ENCODE measurements at places on chromosomes 5 and 9. TPM values are rescaled to one million over a fixed set of nuclear protein-coding genes. Genes with fewer than 3 reads are reported as not detected.

The PLPP7 gene
- 1.1 TPM for polyA plus RNA-seq

- DNase-seq: no peak
These were observed 9.5 kb downstream of the FCN2 start for GRCh38 chr9:134890155-134890495.

The RGS3 gene
- 33.0 TPM for polyA plus RNA-seq

- DNase-seq: no peak
These were observed 99.4 kb downstream of the VCAN start for GRCh38 chr5:83570916-83571315.

- DNase-seq: no peak
These were observed 3.3 kb downstream of the PPIC start for GRCh38 chr5:123033157-123033671.

The CTNND2 gene
- 2.8 TPM for polyA plus RNA-seq

The CMYA5 gene
- 2.3 TPM for polyA plus RNA-seq

DNA sequence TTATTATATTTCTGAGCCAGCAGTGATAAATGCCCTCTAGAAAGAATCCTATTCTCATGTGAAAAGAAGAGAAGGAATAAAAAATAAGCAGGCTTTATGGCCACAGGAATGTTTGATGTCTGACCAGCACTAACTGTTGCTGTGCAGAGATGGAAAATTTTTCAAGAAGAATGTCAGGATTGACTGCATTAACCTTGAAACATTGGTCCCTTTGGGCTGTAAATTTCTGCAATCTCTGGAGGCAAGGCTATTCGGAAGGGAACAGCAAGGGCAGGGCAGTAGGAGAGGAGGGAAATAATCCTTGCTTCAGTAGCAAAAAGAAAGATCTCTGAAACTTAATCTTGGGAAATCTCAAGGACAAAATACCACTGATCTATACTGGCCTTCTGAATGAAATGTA is 415.2 kb downstream of the DNAH5 start:
- DNase-seq: no peak

DNA sequence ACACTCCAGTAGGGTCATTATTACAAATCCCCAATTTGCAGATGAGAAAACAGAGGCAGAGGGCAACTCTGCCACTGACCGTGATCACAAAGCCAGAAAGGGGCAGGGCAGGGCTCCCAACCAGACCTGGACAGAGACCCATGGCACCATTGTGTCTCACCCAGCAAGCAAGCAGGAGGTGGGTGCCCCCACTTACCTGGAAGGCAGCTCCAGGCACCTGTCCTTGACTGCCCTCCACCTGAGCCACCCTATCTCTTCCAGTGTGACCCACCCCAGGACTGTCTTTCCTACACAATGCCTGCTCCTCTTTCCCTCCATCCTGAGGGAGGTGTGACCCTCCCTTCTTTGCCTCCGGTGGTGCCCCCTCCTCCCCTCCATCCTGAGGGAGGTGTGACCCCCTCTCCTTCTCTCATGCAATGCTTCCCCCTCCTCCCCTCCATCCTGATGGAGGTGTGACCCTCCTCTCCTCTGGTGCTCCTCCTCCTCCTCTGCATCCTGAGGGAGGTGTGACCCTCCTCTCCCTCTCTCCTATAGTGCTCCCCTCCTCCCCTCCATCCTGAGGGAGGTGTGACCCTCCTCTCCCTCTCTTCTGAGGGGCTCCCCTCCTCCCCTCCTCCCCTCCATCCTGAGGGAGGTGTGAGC is 198.0 kb downstream of the MED10 start:
- no peak for DNase-seq

DNA sequence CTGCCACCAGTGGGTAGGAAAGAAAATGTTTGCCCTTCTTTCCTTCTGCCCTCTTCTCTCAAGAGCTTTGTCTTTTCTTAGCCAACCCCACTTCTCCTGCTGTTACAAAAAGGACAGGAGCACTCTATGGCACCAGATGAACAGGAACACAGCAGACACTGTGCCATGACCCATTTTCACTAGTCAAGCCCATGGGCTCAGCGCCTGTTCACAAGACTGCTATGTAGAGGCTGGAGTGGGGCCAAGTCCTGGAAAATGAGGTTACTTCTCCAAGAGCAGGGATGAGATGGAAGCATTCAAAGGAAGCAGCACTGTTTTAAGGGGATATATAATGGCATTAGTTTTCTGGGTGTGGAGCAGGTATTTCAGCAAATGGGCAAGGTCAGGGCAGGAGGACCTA is 46.8 kb upstream of the GRAMD2B start:
- DNase-seq: no peak

The CHMP5 gene
- 82.0 TPM for polyA plus RNA-seq

The IFNE gene
- 1.8 TPM for polyA plus RNA-seq

The MUSK gene
- polyA plus RNA-seq: 1.1 TPM

DNA sequence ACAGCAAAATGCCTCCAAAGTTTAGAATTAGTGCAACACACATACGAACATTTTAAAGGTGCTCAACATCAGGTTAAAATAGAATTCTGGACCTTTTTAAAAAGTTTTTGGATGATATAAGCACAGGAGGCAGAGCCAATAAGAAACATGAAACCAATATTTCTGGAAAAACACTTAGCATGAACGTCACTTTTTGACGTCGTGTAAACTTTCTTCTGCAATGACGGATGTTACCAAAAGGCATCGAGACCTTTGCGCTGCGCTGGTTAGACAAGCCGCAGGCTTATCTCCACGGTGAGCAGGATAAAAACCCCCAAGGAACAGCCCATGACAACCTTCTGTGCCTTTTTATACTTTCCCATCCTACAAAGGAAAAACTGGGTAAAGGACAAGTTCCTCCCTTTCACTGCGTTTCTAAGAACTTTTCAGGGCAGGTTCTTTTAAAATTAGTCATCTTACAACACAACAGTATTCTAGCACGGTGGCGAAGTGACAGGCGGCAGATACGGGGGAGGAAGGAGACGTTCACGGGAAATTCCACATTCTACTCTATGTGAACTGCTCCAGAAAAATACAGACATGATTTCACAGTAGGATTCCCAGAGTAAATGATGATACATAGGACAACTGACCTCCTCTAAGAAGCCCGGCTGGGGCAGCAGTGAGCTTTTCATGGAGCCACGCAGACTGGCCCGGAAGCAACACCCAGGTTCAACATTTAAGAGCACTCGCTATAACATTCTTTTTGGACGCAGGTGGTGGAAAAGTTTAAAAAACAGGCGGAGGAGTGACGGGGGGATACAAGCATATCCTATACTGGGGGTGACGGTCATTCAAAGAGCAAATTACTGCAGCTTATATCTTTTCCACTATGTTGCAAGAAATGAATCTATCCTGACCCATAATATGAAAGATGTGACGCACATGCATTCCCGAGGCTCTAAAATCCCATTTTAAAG is 52.4 kb downstream of the USP20 start:
- DNase-seq: no peak

DNA sequence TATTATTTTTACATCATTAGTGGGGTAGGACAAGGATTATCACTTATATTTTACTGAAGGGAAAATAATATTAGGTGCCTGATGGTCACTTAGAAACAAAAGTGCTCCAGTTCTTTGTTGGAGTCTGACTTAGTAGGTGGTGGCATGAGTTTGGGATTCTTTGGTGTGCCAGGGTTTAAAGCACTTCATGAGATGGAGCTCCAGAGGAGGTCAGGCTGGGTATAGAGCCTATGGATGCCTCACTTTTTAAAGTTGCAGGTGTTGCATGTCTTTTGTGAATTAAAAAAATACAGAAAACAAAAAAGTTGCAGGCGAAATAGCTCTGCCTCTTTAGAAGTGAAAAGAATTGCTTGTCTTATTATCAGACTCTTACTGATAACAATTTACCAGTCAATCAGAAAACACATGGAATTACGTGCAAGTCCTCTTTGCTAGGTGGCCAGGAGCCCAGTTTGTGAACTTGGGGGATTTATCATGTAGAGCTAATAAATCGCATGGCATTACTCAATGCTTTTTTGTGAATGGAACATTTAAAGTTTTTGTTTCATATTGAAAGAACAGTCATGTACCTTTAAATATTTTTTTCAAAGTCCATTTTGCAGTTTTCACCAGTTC is 1.6 kb downstream of the ITK start:
- no peak for DNase-seq

The CLK4 gene
- polyA plus RNA-seq: 45.5 TPM

The GDF9 gene
- polyA plus RNA-seq: 0.51 TPM

DNA sequence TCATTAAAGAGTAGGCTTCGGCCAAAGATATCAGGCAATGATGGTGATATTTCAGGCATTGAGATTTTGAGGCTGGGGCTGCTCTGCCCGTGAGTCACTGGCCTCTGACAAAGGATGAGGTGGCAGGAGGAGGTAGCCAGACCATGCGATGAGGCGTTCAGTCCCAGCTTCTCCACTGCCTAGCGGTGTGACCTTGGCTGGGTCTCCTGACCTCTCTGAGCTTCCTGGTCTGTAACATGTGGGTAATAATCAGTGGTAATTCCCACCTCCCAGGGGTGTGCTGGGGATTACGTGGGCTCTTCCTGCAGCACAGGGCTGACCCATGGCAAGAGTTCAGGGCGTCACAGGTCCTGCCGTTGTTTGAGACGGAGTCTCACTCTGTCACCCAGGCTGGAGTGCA is 73.2 kb upstream of the RAPGEF1 start:
- no peak for DNase-seq

GRCh38 chr9:105510024-105510423 is 47.9 kb upstream of the FKTN start:
- DNase-seq: no peak

- DNase-seq: no peak
These were observed 3.6 kb upstream of the CARD19 start for GRCh38 chr9:93092251-93092991.

The OCLN gene
- 85.5 TPM for polyA plus RNA-seq

GRCh38 chr9:128007566-128008138 is 26.9 kb upstream of the EEIG1 start:
- peak; percentile 68 for DNase-seq

- no peak for DNase-seq
These were observed 180.7 kb upstream of the RAI14 start for GRCh38 chr5:34475249-34475966.

DNA sequence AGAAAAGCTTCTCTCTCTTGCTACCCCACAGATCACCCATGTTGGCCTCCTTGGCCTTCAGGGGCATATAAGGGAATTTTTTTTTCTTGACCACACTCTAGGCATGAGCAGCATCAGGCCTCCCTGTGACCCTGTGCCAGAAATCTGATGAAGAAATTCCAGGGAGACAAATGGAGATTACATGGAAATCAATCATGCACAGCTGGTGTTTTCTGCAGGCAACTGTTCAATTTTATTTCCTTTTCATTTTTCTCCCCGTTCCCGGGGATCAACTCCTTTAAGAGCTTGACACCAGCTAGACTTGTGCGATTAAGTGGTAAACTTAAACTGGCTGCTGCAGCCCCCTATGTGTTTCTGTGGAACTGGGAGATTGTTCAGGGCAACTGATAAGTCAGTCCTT is 59.3 kb downstream of the GALNT10 start:
- no peak for DNase-seq

- no peak for DNase-seq
These were observed 508.1 kb downstream of the ZNF608 start for GRCh38 chr5:124238350-124238749.

GRCh38 chr9:120308495-120308894 is 271.5 kb downstream of the CDK5RAP2 start:
- no peak for DNase-seq

DNA sequence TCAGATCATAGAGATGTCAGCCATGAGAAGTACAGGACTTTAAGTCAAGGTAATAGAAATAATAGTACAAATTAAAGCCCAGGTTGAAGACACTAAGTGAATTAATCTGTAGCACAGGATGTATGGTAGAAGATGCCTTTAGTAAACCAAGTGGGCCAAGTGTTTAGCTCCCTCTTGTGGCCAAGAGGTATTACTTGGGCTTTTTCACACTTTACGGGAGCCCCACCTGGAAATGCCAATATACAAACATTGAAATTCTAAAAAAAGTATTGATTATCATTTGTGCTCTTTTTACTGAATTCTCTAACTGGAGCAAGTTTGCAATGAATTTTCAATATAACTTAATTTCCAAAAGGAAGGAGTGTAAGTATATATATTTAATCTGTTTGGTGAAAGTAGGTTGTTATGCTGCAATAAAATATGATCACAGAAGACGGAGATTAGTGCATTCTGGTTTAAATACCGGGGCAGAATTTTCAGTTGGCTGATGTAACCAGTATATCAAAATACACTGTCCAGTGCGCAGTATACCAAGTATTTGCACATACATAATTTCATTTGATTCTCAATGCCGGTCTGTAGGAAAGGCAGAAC is 84.7 kb downstream of the PARP8 start:
- peak; percentile 21 for DNase-seq

DNA sequence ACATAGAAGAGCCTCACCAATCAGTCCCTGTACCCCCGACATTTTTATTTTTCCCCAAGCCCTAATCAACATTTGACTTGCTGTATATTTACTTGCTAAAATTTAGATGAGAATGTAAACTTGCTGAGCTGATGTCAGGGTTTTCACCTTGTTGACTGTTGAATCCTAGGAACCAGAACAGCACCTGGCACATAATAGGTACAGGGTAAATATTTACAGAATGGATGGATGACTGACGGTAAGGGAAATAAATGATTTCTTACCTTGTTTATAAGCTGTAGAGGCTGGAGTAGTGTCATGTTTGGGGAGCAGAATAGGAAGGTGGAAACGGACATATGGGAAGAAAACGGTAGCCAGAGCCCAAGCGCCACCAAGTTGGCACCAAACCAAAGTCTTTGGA is 107.0 kb upstream of the NUDT12 start:
- DNase-seq: no peak

The F2R gene
- 52.5 TPM for polyA plus RNA-seq

The PHF24 gene
- polyA plus RNA-seq: 1.6 TPM

GRCh38 chr5:170483701-170484458 is 19.9 kb upstream of the KCNIP1 start:
- peak; percentile 70 for DNase-seq

DNA sequence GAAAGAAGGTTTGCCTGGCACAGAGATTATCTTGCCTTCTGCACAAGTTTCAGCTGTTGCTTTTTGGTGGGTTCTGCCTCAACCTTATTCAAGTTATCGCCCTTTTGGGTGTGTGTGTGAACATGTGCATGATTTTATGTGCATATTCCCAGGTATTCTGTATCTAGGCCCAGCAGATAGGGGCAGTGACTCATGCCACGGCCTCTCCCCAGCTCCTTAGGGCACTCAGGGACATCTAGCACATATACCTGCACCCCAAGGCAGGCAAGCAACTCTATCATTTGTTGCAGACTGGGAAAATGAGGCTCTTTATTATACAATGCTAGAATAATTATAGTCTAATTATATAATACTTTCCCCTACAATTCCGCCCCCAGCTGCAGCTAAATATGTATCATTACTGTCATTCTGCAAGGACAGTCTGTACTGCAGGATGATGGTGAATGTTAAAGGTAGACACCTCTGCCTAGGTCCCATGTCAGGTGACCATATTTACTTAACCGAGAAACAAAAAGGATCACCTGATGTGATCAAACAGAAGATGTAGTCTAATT is 128.9 kb downstream of the PDE8B start:
- no peak for DNase-seq

DNA sequence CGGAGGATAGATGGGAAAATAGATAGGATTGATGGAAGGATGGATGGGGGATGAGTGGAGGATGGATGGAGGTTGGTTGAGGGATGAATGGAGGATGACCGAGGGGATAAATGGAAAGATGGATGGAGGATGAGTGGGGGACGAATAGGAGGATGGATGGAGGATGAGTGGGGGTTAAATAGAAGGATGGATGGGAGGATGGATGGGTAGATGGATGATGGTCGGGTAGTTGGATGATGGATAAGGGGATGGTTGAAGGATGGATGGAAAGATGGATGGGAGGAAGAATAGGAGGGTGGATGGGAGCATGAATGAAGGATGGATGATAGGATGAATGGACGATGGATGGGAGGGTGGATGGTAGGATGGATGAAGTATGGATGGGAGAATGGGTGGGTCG is 219.3 kb upstream of the IER5L start:
- DNase-seq: no peak

The CDH9 gene
- polyA plus RNA-seq: 0.91 TPM

GRCh38 chr5:176530983-176531901 is 6.0 kb downstream of the RNF44 start:
- DNase-seq: no peak

All from large intestine (tissue), 12 donors.